Naive B cell (primary cell): ENCODE measurements at places on chromosomes 11 and 22.
A peak's percentile ranks its signal among the peaks of the same experiment; 100 is the strongest.

DNA sequence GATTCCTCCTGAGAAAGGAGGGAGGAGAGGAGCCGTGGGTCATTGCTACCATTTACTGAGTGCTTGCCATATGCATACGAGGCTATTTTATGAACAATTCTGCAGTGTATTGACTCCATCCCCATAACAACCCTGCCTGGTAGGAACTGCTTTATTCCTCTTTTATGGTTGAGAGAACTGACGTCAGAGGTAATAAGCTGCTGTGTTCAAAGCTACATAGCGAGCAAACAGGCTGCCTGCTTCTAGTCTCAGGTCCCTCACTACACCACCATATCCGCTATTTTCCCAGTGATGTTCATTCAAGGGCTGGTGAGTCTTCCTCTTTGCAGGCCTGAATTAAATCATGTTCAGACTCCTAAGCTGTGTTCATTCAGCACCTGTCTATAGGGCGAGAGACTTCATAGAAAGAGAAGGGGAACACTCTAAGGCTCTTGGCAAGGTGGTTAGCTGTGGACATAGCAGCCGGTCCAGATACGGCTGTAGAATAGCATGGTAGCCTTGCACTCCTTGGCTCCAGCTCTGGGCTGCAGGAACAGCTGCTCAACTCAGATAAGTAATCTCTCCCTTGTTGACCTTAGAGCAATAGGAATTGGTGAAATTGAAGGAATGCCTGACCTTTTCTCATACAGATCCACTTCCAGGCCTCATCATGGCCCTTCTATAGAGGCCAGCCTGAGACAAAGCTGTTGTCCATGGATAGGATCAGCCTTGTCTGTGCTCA lies 82.6 kb downstream of the MICAL2 start:
- no peaks in the 10 kb centered on the region for H3K4me1 ChIP-seq
- no peak for DNase-seq
- no peaks in the 10 kb centered on the region for H3K36me3 ChIP-seq
- H3K27me3 ChIP-seq = peaks cover 3% of the 10 kb centered on the region
- no peak overlapping the region for H3K27ac ChIP-seq
- no peak overlapping the region for H3K4me3 ChIP-seq

DNA sequence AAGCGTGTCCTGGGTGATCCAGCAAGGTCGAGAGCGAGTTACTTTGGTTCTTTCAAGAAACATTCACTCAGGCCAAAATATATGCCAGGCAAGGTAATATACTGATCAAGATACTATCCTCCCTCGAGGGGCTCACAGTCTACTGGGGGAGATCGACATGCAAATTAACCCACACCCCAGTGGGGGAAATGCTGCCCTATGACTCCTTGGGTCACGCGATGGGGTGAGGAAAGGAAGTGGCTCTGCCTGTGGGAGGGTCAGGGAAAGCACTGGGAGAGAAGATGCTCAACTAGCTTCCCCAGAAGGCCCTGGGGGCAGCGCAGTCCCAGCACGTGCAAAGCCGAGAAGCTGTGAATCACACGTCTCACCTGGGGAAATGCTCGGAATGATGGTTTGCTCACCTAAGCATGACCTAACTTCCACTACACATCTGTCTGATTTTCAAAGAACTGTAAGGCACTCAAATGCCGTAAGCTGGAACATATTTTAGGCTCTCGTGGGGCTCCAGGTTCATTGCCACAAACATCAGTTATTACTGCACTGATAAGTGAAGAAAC lies 130.7 kb downstream of the RCN1 start:
- no peaks in the 10 kb centered on the region for H3K36me3 ChIP-seq
- no peak for DNase-seq
- H3K27me3 ChIP-seq = peaks cover 4% of the 10 kb centered on the region
- H3K4me3 ChIP-seq = no peak overlapping the region
- H3K27ac ChIP-seq = peak overlapping the region; percentile 58

DNA sequence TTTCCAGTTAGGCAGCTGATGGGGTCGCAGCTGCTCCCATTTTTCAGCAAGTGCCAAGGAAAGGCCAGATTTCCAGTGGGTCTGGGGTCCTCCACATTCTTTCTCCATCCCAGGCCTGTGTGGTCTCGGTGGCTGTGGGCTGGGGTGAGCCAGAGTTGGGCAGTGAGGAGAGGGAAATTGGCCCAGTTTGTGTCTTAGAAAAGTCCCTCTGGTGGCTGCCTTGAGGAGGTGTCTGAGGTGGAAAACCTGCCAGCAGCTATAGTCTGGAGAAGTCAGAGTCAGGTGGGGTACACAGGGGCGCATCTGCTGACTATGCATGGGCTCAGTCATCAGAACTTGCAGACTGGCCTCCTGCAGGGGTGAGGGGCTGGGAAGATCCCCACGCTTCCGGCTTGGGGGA lies 30.5 kb downstream of the MRGPRD start:
- H3K27ac ChIP-seq = no peak overlapping the region
- DNase-seq = no peak
- peaks cover 3% of the 10 kb centered on the region for H3K4me1 ChIP-seq
- no peaks in the 10 kb centered on the region for H3K36me3 ChIP-seq
- H3K27me3 ChIP-seq = no peaks in the 10 kb centered on the region

GRCh38 chr11:118128721-118129470 lies 23.7 kb downstream of the SCN4B start:
- H3K4me1 ChIP-seq = no peaks in the 10 kb centered on the region
- no peak overlapping the region for H3K27ac ChIP-seq
- H3K36me3 ChIP-seq = no peaks in the 10 kb centered on the region
- H3K4me3 ChIP-seq = no peak overlapping the region

- peaks cover 11% of the 10 kb centered on the region for H3K27me3 ChIP-seq
- no peak overlapping the region for H3K4me3 ChIP-seq
- no peak overlapping the region for H3K27ac ChIP-seq
- DNase-seq = no peak
- H3K4me1 ChIP-seq = no peaks in the 10 kb centered on the region
Measured at GRCh38 chr11:5242208-5242607, 7.4 kb downstream of the HBG1 start.

DNA sequence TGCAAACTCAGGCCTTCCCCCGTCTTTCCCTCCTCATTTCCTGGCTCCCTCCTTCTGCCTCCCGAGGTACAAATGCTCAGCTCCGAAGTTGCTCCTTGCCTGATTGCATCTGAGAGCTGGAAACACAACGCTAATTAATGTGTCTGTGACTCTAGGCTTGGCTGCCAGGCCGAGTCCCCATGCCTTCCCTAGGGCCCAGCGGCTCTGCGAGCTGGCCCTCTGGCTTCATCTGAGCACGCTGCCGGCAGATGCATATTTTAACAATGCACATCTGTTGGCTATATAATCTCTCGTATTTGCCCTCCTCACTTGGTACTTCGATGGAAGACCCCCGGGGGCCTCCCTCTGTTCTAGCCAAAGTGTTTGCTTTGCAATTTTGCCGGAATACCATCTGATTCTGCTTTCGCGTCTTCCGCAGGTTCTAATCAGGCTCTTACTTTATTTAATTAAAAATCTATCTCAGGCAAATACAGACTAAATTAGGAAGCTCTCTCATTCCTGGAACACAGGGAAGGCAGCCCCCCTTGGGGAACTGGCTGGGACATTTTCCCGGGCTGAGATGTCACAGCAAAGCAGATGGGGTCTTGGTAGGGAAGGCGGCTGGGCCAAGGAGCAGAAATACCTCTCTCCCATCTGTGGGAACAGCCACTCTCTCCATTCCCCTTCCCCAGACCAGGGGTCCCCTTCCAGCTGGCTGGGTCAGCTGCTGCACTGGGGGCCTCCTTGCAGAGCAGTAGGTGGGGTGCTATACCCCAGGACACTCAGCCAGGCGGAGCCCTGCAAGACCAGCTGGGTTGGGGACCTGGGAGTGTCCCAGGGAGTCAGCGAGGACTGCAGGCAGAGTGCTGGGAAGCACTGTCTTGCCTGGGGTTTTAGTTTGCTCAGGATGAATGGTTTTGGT lies 162.8 kb downstream of the ST3GAL4 start:
- H3K27me3 ChIP-seq = peaks cover 21% of the 10 kb centered on the region
- H3K4me1 ChIP-seq = no peaks in the 10 kb centered on the region
- no peaks in the 10 kb centered on the region for H3K36me3 ChIP-seq
- H3K27ac ChIP-seq = no peak overlapping the region
- no peak for DNase-seq

GRCh38 chr22:38201711-38202436 lies at the start of gene MAFF:
TSS of gene MAFF (plus strand) at chr22:38201994. CDS start at chr22:38213854, 11,860 bp downstream.
- H3K4me1 ChIP-seq = peaks cover 30% of the 10 kb centered on the region
- peak within 1 kb of the TSS; percentile 91 for H3K4me3 ChIP-seq
- H3K27ac ChIP-seq = peak within 1 kb of the TSS; percentile 92
- no peaks in the 10 kb centered on the region for H3K27me3 ChIP-seq
- peak; percentile 72 for DNase-seq

- H3K27me3 ChIP-seq = no peaks in the 10 kb centered on the region
- no peak for DNase-seq
- H3K4me1 ChIP-seq = peaks cover 6% of the 10 kb centered on the region
Measured at GRCh38 chr11:126339073-126339862, 16.2 kb upstream of the ST3GAL4 start.

GRCh38 chr11:45919806-45920530 lies 2.3 kb upstream of the PEX16 start:
- peak overlapping the region; percentile 97 for H3K4me3 ChIP-seq
- DNase-seq = no peak
- peaks cover 75% of the 10 kb centered on the region for H3K4me1 ChIP-seq
- H3K27me3 ChIP-seq = no peaks in the 10 kb centered on the region

GRCh38 chr11:12074529-12075195 lies 35.7 kb upstream of the MICAL2 start:
- H3K27me3 ChIP-seq = peaks cover 18% of the 10 kb centered on the region
- no peaks in the 10 kb centered on the region for H3K4me1 ChIP-seq
- H3K27ac ChIP-seq = no peak overlapping the region
- no peak overlapping the region for H3K4me3 ChIP-seq
- no peak for DNase-seq

DNA sequence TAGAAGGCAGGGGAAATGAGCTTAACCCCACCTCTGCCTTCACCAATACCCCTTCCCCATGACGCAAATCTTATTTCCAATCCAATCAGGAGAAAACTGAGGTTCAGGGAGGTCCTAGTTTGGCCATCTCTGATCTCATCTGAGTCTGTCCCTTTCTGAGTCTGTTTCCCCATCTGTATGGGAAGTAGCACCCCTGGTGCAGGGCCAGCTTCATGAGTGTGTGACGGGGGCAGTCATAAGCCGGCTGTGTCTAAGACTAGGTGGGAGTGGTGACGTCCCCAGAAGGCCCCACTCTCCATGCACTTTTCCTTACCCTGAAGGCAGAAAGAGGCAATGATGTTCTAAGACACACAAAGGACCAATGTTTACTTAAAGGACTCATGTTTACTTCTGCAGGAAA lies 72.3 kb downstream of the MN1 start:
- peaks cover 8% of the 10 kb centered on the region for H3K4me1 ChIP-seq
- H3K27me3 ChIP-seq = no peaks in the 10 kb centered on the region
- no peak overlapping the region for H3K27ac ChIP-seq
- DNase-seq = no peak
- H3K36me3 ChIP-seq = no peaks in the 10 kb centered on the region

DNA sequence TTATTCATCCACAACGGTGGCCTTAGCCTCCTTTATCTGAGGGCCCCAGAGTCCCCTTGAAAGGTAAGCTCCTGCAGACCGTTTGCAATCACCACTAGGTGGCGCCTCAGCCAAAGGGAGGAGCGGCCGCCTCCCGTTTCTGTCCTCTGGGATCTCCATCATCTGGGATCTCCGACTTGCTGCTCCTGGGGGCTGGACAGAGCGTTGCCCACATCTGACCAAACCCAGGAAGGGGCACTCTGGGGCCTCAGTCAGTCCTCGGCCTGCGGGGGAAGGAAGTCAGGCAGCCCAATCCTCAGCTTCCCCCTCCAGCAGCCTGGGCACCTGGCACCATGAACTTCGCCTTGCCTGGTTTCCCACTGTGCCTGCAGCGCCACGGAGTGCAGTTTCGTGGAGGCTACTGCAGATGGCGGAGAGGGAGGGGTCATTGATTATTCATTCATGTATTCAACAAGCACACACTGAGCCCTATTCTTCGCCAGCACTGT lies 23.5 kb downstream of the TP53I11 start:
- peaks cover 7% of the 10 kb centered on the region for H3K4me1 ChIP-seq
- H3K27me3 ChIP-seq = no peaks in the 10 kb centered on the region
- H3K4me3 ChIP-seq = no peak overlapping the region
- DNase-seq = peak; percentile 39
- no peak overlapping the region for H3K27ac ChIP-seq
- peaks cover 10% of the 10 kb centered on the region for H3K36me3 ChIP-seq

DNA sequence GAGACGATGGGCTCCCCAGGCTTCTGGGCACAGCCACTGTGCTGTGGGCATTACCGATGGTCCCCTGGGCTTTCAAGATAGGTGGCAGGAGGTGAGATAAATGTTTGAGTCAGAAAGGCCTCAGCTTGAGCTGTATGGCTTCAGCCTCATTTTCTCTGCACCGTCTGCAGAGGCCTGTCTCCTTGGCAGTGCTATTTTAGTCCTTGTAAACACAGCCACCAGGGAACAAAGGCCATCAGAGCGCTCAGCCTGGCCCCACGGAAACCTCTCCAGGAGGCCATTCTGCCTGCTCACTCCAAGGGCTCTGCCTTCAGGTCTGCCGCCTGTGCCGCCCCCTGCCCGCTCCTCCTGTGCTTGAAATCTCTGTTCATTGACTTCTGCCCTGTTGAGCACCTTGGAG lies 1424.9 kb downstream of the TBC1D22A start:
- no peaks in the 10 kb centered on the region for H3K27me3 ChIP-seq
- H3K27ac ChIP-seq = no peak overlapping the region
- H3K4me1 ChIP-seq = peaks cover 4% of the 10 kb centered on the region
- DNase-seq = no peak

- peaks cover 21% of the 10 kb centered on the region for H3K27me3 ChIP-seq
- H3K36me3 ChIP-seq = no peaks in the 10 kb centered on the region
- peaks cover 2% of the 10 kb centered on the region for H3K4me1 ChIP-seq
- H3K4me3 ChIP-seq = no peak overlapping the region
- DNase-seq = no peak
Measured at GRCh38 chr11:76653674-76654284, 16.8 kb downstream of the LRRC32 start.

DNA sequence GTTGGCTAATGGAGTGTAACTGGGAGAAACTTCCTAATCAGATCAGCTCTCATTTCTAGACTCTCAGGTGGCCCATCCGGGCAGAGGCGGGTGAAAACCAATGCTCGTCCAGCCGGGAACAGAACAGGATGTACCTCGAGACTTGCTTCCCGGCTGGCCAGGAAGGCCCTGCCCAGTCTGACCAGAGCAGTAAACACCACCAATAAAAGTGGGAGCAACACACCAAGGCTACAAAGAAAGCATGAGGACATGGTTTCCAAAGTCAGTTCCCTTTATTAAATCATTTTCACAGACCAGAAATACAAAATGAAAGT lies 940 bp upstream of the TNKS1BP1 start:
- peaks cover 34% of the 10 kb centered on the region for H3K4me1 ChIP-seq
- no peak for DNase-seq
- no peaks in the 10 kb centered on the region for H3K27me3 ChIP-seq
- peak overlapping the region; percentile 97 for H3K27ac ChIP-seq
- peak overlapping the region; percentile 95 for H3K4me3 ChIP-seq

GRCh38 chr22:23107487-23108248 lies 34.1 kb downstream of the RSPH14 start:
- H3K4me3 ChIP-seq = no peak overlapping the region
- no peak overlapping the region for H3K27ac ChIP-seq
- DNase-seq = no peak
- H3K27me3 ChIP-seq = no peaks in the 10 kb centered on the region

DNA sequence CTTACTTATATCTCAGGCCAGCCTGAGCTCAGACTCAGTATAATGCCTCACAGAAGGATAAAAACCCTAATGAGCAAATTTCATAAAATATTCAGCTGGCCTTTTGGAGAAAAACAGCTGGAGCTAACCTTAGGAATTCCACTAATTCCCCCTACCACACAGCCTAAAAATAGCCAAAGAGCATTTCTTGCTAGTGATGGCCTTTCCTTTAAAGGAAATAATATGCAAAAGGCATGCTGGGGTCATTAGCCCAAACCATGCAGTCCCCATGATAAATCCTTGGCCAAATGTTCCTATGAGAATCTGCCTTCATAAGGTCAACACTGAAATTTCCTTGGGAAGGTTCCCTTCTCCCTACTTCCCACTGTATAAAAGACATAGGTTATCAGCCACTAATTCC lies 38.2 kb downstream of the SYTL2 start:
- no peaks in the 10 kb centered on the region for H3K4me1 ChIP-seq
- no peaks in the 10 kb centered on the region for H3K36me3 ChIP-seq
- H3K4me3 ChIP-seq = no peak overlapping the region
